Bronchial epithelial cell (primary cell): ENCODE measurements at places on chromosomes 16 and 17. TPM values are rescaled to one million over a fixed set of nuclear protein-coding genes. Genes with fewer than 3 reads are reported as not detected.

The PPM1E gene
- 0.26 and 0.38 TPM in 2 replicates for total RNA-seq

- DNase-seq: no peak
These were observed 220.3 kb upstream of the MON1B start for GRCh38 chr16:76970745-76971099.

GRCh38 chr16:5354645-5355044 is 257.1 kb upstream of the EEF2KMT start:
- DNase-seq: no peak

The SHISA9 gene
- under 0.01 TPM in 2 replicates for total RNA-seq

DNA sequence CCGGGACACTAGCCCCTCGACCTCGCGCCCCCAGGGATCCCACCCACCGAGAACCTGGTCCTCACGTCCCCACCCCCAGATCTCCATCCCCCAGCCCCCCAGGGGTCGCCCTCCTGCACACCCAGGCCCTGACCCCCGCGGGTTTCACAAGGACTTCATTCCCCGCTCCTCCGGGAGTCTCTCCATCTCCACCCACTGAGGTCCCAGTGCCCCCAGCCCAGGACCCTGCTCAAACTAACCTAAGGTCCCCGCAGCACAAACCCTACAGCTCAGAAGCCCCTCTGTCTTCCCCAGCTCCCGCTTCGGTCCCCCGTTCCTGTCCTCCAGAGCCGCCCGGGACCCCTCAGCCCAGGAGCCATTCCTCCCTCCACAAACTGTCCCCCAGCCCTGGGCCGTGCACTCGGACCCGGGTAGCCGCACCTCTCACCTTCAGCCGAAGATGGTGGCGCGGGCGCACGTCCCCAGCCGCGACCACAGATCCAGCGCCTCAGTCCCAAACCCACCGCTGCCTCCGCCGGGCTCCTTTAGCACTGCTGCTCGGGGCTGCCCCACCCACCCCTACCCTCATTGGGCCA is at the start of gene MYH10:
TSS of gene MYH10 (minus strand) at position 499 of the 575 bp plus-strand sequence. CDS start 7,479 bp downstream, outside the sequence.
- DNase-seq: no peak

- DNase-seq: peak; percentile 69
These were observed at the start of gene SPHK1 for GRCh38 chr17:76384222-76384986. Gene SPHK1, plus strand, starts transcription at chr17:76384609. Its CDS starts 1,036 bp downstream, at chr17:76385645.

The DPEP3 gene
- total RNA-seq: not detected in 2 replicates

DNA sequence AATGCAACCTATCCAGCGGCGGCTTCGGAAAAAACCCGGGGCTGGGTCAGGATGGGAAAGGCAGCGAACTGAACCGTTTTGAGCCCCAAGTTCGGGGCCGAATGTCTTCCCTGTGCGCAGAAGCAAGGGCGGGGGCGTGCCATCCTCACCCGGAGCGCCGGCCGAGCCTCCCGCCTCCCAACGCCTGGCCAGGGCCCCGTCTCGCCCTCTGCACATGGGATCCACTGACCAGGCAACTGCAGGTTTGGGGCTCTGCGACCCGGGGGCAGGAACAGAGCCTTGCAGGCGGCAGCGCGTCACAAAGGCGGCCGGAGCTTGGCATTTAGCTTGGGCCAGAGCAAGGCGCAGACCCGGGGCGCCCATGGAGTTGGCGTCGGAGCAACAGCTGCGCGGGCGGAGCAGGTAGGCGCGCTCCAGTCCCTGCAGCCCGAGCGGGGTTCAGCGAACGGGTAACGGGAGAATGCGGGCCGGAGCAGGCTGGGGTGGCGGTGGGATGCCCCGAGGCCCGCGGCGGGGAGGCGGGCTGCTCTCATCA is at the start of gene FBXO39:
TSS of gene FBXO39 (plus strand) at position 345 of the 535 bp plus-strand sequence. CDS start 3,654 bp downstream, outside the sequence.
- DNase-seq: no peak

DNA sequence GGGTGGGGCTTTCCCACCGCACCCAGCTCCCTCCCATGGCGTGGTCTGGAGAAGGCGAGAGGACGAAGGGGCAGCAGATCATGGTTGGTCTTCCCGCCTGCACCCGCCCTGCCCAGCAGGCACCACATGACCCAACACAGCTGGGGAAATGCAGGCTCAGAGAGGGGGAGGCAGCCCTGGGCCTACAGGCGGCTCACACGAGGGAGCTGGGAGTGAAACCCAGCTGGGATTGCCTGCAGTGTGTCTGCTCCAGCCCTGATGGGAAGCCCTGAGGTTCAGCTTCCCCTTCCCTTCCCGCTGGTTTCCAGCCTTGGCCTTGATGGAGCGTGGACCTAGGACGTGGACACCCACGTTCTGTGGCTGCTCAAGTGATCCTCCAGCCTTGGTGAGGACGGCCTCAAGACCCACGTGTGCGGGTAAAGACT is 20.0 kb upstream of the PABPN1L start:
- no peak for DNase-seq

DNA sequence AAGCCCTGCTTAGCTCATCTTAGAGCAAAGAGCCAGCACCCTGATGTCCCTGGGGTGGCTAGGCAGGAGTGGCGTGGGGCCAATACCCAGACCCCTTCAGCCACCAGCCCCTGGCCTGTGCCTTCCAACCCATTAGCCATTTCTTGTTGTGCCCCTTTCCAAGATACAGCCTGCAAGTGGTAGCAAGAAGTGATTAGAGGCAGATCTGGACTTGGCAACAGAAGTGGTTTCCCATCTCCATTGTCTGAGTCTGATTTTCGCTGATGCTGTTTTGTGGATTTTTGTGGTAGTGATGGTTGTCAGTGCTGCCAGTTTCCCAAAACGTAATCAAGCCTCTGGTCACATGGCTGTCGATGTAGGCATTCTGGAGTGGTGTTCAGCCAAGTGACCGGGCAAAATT is 25.7 kb downstream of the PLCD3 start:
- DNase-seq: no peak

GRCh38 chr16:83856792-83857191 is 42.1 kb upstream of the MLYCD start:
- DNase-seq: no peak

The CCL5 gene
- 0.26 TPM in 1 of 2 replicates, not detected in the other for total RNA-seq

DNA sequence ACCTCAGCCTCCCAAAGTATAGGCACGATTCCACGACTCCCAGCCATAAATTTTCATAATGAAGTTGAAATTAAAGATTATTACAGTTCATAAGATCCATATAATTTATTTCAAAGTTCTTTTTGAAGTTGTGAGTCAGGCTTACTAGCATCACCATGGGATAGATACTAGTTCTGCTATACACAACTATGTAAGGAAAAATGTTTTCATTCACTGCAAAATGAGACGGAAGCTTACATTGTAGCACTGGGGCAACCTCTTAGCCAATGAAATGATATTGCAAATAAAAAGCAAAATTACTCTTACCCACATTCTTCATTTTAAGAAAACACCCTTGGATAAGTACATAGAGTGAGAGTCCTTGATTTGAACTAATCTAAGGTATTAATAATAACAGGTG is 18.8 kb upstream of the MARCHF10 start:
- no peak for DNase-seq

DNA sequence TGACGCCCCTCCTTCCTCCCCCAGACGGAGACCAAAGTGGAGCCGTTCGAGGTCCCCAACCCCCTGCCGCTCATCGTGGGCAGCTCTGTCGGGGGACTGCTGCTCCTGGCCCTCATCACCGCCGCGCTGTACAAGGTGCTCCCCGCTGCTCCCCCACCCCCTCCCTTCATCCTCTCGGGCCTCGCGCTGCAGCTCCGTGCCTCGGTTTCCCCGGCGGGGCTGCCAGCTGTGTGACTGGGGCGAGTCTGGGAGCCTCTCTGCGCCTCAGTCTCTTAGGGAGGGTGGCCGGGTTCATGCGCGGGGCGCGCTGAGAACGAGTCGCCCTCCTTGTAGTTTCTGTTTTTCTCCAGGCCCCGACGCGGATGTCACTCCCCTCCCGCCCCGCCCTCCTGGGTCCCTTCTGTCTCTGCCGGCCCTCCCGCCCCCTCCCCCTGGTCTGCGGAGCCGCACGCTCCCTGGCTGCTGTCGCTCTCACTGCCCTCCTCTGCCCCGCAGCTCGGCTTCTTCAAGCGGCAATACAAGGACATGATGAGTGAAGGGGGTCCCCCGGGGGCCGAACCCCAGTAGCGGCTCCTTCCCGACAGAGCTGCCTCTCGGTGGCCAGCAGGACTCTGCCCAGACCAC is 23.7 kb upstream of the ITGAX start:
- DNase-seq: no peak

DNA sequence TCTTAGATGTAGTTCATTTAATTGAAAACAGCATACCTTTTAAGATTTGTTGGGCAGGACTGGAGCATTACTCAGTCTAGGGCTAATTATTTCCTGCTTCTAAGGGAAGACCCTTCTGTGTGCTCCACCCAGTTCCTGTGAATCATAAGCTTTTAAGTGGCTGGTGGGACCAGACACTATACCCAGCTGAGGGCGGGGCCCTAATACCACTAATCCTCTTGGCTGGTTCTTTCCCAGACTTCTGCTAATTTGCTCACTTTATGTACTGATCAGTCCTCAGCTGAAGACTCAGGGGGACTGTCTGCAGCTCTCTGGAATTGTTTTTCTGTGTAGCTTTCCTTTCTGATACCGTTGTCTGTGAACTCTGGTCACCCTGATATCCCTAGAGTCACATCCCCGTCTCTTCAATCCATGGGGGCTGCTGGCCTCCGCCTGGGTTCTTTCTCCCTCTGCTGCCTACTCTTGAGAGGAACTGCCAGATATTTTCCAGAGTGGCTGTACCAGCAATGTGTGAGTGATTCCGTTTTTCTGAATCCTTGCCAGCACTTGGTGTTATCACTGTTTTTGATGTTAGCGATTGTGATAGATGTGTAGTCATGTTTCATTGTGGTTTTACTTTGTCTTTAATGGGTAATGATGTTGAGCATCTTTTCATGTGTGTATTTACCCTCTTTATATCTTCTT is 35.1 kb downstream of the MFSD11 start:
- DNase-seq: peak; percentile 89

- DNase-seq: no peak
These were observed 694.7 kb upstream of the SALL1 start for GRCh38 chr16:51845586-51846305.
